ENCODE measurements at places on chromosomes 5 and 9. TPM values are rescaled to one million over a fixed set of nuclear protein-coding genes. Genes with fewer than 3 reads are reported as not detected.

The ARHGEF28 gene
- total RNA-seq, result 0.28 TPM

The CDH18 gene
- total RNA-seq, result 0.58 TPM

DNA sequence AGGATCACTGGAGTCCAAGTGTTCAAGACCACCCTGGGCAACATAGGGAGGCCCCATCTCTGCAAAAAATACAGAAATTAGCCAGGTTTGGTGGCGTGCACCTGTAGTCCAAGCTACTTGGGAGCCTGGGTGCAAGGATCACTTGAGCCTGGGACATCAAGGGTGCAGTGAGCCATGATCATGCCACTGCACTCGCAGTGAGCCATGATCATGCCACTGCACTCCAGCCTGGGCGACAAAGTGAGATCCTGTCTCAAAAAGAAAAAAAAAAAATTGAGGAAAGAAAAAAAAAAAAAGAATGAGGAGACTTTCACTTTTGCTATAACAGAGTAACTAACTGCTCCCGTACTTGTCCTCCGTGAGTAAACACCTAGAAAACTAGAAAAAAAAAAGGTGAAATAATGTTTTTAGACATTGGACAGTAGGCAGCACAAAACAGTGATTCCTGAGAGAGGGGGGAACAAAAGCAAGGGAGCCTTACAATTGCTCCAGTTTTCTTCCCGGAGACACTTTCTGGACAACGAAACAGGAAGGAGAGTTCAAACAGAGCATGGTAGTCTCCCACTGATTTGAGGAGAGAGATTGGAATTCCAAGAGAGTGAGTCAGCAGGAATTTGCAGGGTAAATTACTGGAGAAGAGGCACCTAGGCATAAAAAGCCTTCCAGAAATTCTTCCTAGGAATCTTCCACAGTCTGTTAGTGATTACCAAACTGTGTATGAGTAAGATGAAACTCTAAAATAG is 6.9 kb upstream of the ZBTB5 start:
- no peak overlapping the region for H3K4me3 ChIP-seq
- H3K27me3 ChIP-seq, result no peaks in the 10 kb centered on the region
- H3K27ac ChIP-seq, result peak overlapping the region; percentile 84
- H3K36me3 ChIP-seq, result no peaks in the 10 kb centered on the region
- H3K4me1 ChIP-seq, result peaks cover 17% of the 10 kb centered on the region

DNA sequence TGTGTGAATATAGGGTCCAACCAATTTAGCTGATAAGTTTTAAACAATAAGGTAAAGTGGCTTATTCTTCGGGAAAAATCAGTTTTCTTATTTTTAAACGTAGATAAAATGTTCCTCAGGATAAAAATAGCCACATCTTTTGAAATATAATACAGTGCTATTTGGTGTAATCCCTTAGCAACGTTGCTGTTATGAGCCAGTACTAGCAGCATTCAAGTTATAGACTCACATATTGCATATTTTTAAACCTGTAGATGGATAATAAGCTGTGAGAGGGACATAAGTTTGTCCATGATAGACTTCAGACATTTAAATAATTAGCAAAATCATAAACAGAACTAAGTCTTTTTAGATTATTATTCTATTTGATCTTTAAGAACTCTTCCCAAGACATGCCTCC is 6.3 kb downstream of the PDE4D start:
- H3K27ac ChIP-seq, result no peak overlapping the region
- peaks cover 30% of the 10 kb centered on the region for H3K27me3 ChIP-seq
- H3K4me1 ChIP-seq, result no peaks in the 10 kb centered on the region
- H3K36me3 ChIP-seq, result no peaks in the 10 kb centered on the region
- no peak overlapping the region for H3K4me3 ChIP-seq

- peak; percentile 20 for DNase-seq
- H3K36me3 ChIP-seq, result no peaks in the 10 kb centered on the region
- H3K27ac ChIP-seq, result peak overlapping the region; percentile 98
- H3K4me3 ChIP-seq, result peak overlapping the region; percentile 72
- H3K27me3 ChIP-seq, result no peaks in the 10 kb centered on the region
- H3K4me1 ChIP-seq, result peaks cover 15% of the 10 kb centered on the region
Observed at GRCh38 chr5:176535664-176536131, 1.5 kb downstream of the RNF44 start.

GRCh38 chr5:21818370-21818720 is 1034.8 kb downstream of the CDH12 start:
- no peak overlapping the region for H3K4me3 ChIP-seq
- no peak for DNase-seq
- H3K27ac ChIP-seq, result no peak overlapping the region
- no peaks in the 10 kb centered on the region for H3K4me1 ChIP-seq
- no peaks in the 10 kb centered on the region for H3K27me3 ChIP-seq
- no peaks in the 10 kb centered on the region for H3K36me3 ChIP-seq

The GLT6D1 gene
- total RNA-seq, result 0.80 TPM

The ARL14EPL gene
- not detected for total RNA-seq

GRCh38 chr5:122999947-123000563 is 36.5 kb downstream of the PPIC start:
- H3K36me3 ChIP-seq, result no peaks in the 10 kb centered on the region
- H3K27me3 ChIP-seq, result no peaks in the 10 kb centered on the region
- no peak overlapping the region for H3K4me3 ChIP-seq
- H3K4me1 ChIP-seq, result peaks cover 9% of the 10 kb centered on the region
- no peak overlapping the region for H3K27ac ChIP-seq

- DNase-seq, result no peak
- H3K27ac ChIP-seq, result no peak overlapping the region
- H3K36me3 ChIP-seq, result no peaks in the 10 kb centered on the region
- H3K4me1 ChIP-seq, result no peaks in the 10 kb centered on the region
- no peaks in the 10 kb centered on the region for H3K27me3 ChIP-seq
- H3K4me3 ChIP-seq, result no peak overlapping the region
Observed at GRCh38 chr5:124782262-124782661, 35.8 kb upstream of the ZNF608 start.

GRCh38 chr9:78970375-78970774 is 601.4 kb upstream of the TLE4 start:
- no peak overlapping the region for H3K4me3 ChIP-seq
- H3K27ac ChIP-seq, result no peak overlapping the region
- peaks cover 18% of the 10 kb centered on the region for H3K4me1 ChIP-seq
- no peaks in the 10 kb centered on the region for H3K27me3 ChIP-seq
- DNase-seq, result no peak

GRCh38 chr9:126371007-126371870 is 44.6 kb downstream of the MVB12B start:
- peaks cover 36% of the 10 kb centered on the region for H3K4me1 ChIP-seq
- no peak for DNase-seq
- H3K27ac ChIP-seq, result no peak overlapping the region
- no peak overlapping the region for H3K4me3 ChIP-seq
- H3K27me3 ChIP-seq, result no peaks in the 10 kb centered on the region

The FBLL1 gene
- total RNA-seq, result 0.34 TPM

- no peak overlapping the region for H3K27ac ChIP-seq
- DNase-seq, result no peak
- no peaks in the 10 kb centered on the region for H3K36me3 ChIP-seq
- no peak overlapping the region for H3K4me3 ChIP-seq
- H3K4me1 ChIP-seq, result peaks cover 12% of the 10 kb centered on the region
Observed at GRCh38 chr5:27083449-27084415, 45.3 kb upstream of the CDH9 start.

- no peak overlapping the region for H3K4me3 ChIP-seq
- H3K4me1 ChIP-seq, result no peaks in the 10 kb centered on the region
- no peak overlapping the region for H3K27ac ChIP-seq
- H3K27me3 ChIP-seq, result no peaks in the 10 kb centered on the region
Observed at GRCh38 chr5:158451203-158451992, 592.5 kb upstream of the CLINT1 start.

GRCh38 chr9:134421888-134422287 is 95.6 kb downstream of the RXRA start:
- no peaks in the 10 kb centered on the region for H3K27me3 ChIP-seq
- no peak for DNase-seq
- H3K4me1 ChIP-seq, result no peaks in the 10 kb centered on the region
- H3K36me3 ChIP-seq, result no peaks in the 10 kb centered on the region

- H3K4me3 ChIP-seq, result no peak overlapping the region
- peaks cover 30% of the 10 kb centered on the region for H3K4me1 ChIP-seq
- H3K27ac ChIP-seq, result no peak overlapping the region
Observed at GRCh38 chr9:112315331-112316257, 17.8 kb downstream of the PTBP3 start.

GRCh38 chr5:172579403-172579990 is 61.6 kb upstream of the NEURL1B start:
- H3K27ac ChIP-seq, result no peak overlapping the region
- DNase-seq, result no peak
- peaks cover 12% of the 10 kb centered on the region for H3K4me1 ChIP-seq
- no peak overlapping the region for H3K4me3 ChIP-seq
- no peaks in the 10 kb centered on the region for H3K36me3 ChIP-seq
- no peaks in the 10 kb centered on the region for H3K27me3 ChIP-seq

GRCh38 chr5:54902791-54903473 is 82.5 kb downstream of the ESM1 start:
- no peak overlapping the region for H3K4me3 ChIP-seq
- DNase-seq, result no peak
- no peaks in the 10 kb centered on the region for H3K36me3 ChIP-seq
- H3K27ac ChIP-seq, result no peak overlapping the region
- H3K27me3 ChIP-seq, result no peaks in the 10 kb centered on the region

The TERT gene
- total RNA-seq, result 2.4 TPM

DNA sequence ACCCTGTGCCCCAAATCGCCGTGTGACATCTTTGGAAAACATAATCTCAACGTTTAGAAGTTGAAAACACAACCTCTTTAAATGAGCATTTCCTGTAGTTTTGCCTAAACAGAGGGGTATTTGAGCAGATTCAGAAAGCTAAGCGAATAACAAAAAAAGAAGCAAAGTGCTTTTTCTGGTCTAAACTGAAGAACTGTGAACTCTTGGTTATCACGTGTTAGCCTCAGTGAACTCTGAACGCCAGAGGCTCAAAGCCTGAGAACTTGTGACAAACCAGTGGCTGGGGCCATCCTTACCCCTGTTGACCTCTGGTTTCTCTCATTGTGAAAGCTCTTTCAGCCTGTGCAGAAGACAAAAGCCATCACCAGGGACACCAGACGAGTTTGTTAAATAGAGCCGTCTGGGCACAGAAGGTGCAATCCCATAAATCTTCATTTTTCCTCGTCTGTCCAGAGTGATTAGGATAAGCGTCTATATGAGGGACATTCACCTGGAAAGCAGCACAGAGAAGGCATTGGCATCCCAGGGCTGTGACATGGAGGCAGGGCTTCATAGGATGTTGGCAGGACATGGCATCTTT is 61.4 kb upstream of the ICE1 start:
- H3K4me1 ChIP-seq, result peaks cover 27% of the 10 kb centered on the region
- H3K36me3 ChIP-seq, result no peaks in the 10 kb centered on the region
- H3K27ac ChIP-seq, result no peak overlapping the region
- H3K4me3 ChIP-seq, result no peak overlapping the region
- DNase-seq, result peak; percentile 69
- H3K27me3 ChIP-seq, result no peaks in the 10 kb centered on the region

DNA sequence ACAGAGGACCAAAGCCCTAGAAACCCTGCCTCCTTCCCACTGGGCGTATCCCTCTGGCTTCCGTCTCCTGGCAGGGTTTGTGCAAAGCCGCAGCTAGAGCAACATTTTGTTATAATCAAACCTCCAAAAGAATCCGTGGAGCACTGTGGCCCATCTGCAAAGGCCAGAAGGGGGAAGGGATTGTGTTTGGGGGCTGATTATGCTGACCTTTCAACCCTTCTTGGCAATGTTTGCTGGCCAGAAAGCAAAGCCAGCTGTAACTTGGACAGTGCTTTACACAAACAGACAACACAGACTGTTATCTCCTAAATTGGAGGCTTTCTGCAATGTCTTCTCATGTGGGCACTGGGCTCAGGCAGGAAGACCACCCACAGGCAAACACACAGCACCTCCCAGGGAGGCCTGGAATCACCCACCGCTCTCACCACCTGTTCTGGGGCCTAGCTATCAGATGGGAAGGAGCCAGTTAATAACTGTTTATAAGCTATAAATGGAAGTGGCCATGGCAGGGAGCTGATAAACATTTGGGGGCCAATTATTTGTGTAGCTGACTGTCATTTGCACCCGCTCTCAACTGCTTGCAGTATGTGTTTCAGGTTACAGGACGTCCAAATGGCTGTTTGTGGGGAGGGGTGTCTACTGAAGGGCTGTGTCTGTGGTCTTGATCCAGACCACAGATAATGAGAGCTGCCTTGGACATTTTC is 121.6 kb upstream of the ERCC6L2 start:
- no peaks in the 10 kb centered on the region for H3K36me3 ChIP-seq
- H3K27ac ChIP-seq, result no peak overlapping the region

- H3K36me3 ChIP-seq, result no peaks in the 10 kb centered on the region
- H3K4me3 ChIP-seq, result no peak overlapping the region
- no peaks in the 10 kb centered on the region for H3K4me1 ChIP-seq
- no peaks in the 10 kb centered on the region for H3K27me3 ChIP-seq
Observed at GRCh38 chr5:58760222-58760621, 177.3 kb downstream of the RAB3C start.

The PTGER4 gene
- total RNA-seq, result not detected

GRCh38 chr5:24854350-24854749 is 209.6 kb upstream of the CDH10 start:
- DNase-seq, result no peak
- H3K4me1 ChIP-seq, result no peaks in the 10 kb centered on the region
- H3K4me3 ChIP-seq, result no peak overlapping the region

The WHRN gene
- total RNA-seq, result 1.1 TPM

- DNase-seq, result no peak
- no peaks in the 10 kb centered on the region for H3K4me1 ChIP-seq
- H3K27me3 ChIP-seq, result no peaks in the 10 kb centered on the region
- H3K4me3 ChIP-seq, result no peak overlapping the region
- no peaks in the 10 kb centered on the region for H3K36me3 ChIP-seq
Observed at GRCh38 chr5:102221949-102222348, 74.1 kb downstream of the SLCO4C1 start.

- H3K4me3 ChIP-seq, result no peak overlapping the region
- H3K36me3 ChIP-seq, result no peaks in the 10 kb centered on the region
- H3K4me1 ChIP-seq, result no peaks in the 10 kb centered on the region
- no peaks in the 10 kb centered on the region for H3K27me3 ChIP-seq
- no peak overlapping the region for H3K27ac ChIP-seq
Observed at GRCh38 chr9:74644023-74644422, 146.9 kb downstream of the RORB start.

The OR1J2 gene
- not detected for total RNA-seq

GRCh38 chr9:38413283-38413682 is 11.0 kb downstream of the IGFBPL1 start:
- no peak overlapping the region for H3K4me3 ChIP-seq
- DNase-seq, result no peak
- H3K4me1 ChIP-seq, result peaks cover 47% of the 10 kb centered on the region
- H3K27ac ChIP-seq, result no peak overlapping the region

DNA sequence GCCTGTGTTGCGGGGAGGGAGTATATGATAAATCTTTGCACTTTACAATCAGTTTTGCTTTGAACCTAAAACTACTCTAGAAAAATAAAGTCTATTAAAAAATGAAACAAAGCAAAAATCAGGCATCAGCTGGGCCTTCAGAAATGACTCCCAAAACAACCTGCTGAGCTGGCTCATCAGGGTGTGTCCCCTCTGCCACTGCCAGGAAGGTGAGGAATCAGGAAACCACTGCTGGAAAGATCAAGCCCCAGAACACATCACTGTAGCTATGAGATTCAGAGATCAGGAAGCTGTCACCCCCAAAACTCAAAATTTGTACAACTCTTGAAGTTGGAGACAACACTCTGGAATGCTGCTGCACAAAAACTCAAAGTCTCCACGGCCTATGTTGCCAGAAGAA is 40.5 kb upstream of the TBCA start:
- H3K27ac ChIP-seq, result no peak overlapping the region
- no peaks in the 10 kb centered on the region for H3K27me3 ChIP-seq
- H3K4me3 ChIP-seq, result no peak overlapping the region

Data from neural progenitor cell (in vitro differentiated cells).